ENCODE measurements at places on chromosomes 3 and 15.
A peak's percentile ranks its signal among the peaks of the same experiment; 100 is the strongest.

- peak; percentile 94 for DNase-seq
These were observed at the start of gene ARL8B for GRCh38 chr3:5122030-5122740. TSS of gene ARL8B (plus strand) at chr3:5122292. CDS start at chr3:5122466, 174 bp downstream.

GRCh38 chr15:99451484-99451883 lies 114.3 kb upstream of the MEF2A start:
- no peak for DNase-seq

- no peak for DNase-seq
These were observed 845.3 kb downstream of the MCTP2 start for GRCh38 chr15:95076678-95076990.

DNA sequence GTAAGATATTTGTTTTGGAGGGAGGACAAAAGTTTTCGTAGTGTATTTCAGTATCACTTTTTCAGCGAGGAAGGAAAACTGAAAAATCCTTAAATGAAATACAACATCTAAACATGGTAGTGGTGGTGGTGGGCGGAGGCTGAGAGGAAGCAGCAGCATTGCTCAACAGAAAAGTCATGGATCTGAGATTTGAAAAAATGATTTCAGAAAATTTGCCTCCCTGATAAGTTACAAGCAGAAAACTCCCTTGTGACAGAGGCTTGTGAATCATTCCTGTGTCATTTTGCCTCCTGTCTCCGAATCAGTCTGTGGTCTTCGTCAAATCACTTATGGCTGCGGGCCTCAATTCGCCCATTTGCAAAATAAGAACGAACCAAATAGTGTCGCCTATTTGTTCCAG lies 965 bp upstream of the CRBN start:
- no peak for DNase-seq

- DNase-seq: no peak
These were observed 152.7 kb upstream of the CDIN1 start for GRCh38 chr15:36426691-36427090.

DNA sequence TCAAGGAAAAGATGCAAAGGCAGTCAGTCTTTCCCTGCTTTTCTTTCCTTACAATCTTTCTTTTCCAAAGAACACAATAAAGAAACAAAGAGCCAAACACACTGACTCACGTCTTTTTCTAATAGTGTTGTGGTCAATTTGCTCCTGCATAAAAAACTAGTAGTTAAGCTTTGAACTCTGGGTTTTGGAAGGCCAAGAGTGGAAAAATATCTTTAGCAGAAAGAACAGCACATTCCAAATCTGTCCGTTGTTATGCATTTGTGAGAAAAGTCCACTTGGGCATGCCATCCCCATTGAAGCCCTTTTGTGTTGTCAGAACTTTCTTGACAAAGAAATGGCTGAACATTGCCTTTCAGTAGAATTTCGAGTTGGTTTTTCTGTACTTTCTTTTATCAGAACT lies 18.2 kb downstream of the COL8A1 start:
- no peak for DNase-seq

- DNase-seq: no peak
These were observed 23.1 kb downstream of the PLSCR5 start for GRCh38 chr3:146581951-146582467.

DNA sequence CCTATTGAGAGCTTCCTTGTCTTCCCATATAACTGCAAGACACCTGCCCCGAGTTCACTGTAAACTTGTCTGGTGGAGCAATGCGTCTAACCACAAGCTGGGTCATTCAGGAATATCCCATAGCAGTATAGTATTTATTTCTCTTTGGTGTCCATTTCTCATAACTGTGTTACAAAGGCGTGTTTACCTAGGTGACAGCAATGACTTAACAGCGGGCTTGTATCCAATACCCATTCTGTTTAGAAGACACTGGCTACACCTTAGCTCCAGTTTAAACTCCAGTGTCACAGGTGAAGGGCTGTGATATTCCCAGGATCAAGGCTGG lies 24.3 kb downstream of the ATP10A start:
- DNase-seq: no peak

GRCh38 chr3:130705501-130705900 lies 41.1 kb downstream of the PIK3R4 start:
- no peak for DNase-seq

DNA sequence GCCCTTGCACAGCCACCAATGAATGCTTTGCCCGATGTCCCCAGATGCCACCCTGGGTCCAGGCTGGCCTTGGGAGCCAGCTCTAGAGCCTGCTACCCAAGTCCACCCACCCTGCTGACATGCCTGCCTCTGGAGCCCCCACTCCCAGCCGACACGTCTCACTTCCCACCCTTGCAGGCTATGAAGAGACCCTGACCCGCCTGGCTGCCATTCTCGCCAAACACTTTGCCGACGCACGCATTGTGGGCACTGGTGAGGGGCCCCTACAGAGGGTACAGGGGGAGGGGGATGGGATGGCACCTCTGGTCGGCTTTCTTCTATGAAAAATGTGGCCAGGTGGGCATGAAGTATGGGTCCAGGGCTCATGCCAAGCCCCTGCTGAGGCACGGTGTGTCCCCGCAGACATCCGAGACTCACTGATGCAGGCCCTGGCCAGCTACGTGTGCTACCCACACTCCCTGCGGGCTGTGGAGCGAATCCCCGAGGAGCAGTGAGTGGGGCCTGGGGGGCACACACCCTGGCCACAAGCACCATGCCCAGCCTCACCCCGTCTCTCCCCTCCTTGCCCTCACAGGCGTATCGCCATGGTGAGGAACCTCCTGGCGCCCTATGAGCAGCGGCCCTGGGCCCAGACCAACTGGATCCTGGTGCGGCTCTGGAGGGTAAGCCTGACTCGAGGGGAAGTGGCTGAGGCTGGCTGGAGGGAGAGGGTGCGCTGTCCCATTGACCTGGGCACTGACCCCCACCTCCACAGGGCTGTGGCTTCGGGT lies 6.0 kb downstream of the AMIGO3 start:
- no peak for DNase-seq

DNA sequence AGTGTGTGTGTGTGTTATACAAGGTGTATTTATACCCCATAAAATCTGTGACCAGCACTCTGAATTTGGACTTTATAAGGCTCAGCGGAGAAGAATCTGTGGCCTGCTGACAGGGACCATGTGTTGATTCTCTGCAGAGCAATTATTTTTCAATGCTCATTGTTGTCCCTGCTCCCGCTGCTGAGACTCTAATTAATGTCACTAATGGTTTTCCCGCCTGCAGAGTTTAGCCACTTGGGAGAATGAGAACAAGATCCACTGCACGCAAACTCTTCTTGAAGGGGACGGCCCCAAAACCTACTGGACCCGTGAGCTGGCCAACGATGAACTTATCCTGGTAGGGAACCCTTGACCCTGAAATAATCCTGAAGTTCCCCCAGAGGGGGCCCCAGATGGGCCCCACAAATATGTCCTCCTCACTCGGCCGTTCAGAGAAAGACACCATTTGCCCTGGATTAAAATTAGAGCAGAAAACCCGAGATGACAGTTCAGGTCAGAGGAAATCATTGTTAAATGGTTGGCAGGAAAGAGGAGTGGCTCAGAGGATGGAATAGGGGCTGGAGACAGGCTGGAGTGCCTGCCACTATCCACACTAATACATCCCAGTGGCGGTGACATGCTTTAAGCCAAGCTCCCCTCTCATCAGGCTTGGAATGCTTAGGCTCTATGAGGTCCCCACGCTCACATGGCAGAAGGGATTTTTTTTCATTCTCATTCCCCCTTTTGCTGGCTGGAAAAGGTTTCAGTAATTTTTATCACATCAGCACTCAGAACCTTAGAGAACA lies 3.3 kb downstream of the CRABP1 start:
- DNase-seq: no peak

- no peak for DNase-seq
These were observed 30.4 kb upstream of the ALDH1A3 start for GRCh38 chr15:100849021-100849854.

DNA sequence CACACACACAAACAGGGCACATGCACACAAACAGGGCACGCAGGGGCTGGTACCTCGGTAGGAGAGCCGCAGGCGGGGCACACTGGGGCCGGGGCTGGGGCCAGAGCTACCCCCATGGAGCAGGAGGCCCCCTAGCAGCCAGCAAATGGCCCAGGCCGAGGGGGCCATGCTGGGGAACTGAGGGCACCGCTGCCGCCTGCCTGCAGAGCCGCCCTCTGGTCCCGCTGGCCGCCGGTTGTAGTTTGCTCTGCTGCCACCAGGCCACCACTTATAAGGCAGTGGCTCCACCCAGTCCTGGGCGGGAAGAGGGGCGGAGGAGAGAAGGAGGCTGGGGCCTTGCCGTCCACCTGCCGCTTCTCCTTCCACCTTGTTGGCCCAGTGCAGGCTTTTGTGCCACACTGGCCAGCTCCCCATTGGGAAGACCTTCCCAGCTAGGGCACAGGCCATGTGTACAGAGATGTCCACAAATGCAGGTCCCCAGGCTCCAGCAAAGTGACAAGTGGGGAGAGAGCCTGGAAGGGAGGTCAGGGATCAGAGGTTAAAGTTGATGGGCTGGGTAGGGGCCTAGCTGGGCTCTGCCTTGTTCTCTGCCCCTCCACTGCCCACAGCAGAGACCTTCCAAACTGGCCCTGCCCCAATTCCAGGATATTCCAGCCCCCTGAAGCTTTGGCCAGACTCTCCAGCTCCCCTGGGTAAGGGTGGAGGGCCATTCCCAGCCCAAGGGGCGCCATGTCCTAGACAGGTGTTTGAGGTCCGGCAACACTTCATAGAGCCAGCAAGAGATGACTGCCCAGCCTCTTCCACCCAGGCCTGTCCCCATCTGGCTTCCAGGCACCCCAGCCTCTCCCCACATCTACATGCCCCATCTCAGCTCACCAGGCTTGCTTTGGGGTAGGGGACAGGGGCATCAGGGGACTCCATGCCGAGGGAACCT lies at the start of gene SEMA3G:
Gene SEMA3G, minus strand, starts transcription at position 244 of the 934 bp plus-strand sequence. Its CDS starts 76 bp downstream, at position 168.
- peak; percentile 85 for DNase-seq

DNA sequence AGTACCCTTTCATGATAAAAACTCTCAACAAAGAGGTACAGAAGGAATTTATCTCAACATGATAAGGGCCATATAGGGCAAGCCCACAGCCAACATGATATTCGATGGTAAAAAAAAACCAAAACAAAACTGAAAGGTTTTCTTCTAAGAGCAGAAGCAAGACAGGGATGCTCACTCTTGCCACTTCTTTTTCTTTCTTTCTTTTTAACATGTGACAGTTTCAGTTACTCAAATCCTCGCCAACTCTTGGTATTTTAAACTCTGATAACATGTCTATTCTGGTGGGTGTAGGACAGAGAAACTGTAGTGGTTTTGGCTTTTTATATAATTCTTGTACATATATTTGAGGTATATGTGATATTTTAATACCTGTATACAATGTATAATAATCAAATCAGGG lies 74.0 kb upstream of the NMNAT3 start:
- DNase-seq: no peak

DNA sequence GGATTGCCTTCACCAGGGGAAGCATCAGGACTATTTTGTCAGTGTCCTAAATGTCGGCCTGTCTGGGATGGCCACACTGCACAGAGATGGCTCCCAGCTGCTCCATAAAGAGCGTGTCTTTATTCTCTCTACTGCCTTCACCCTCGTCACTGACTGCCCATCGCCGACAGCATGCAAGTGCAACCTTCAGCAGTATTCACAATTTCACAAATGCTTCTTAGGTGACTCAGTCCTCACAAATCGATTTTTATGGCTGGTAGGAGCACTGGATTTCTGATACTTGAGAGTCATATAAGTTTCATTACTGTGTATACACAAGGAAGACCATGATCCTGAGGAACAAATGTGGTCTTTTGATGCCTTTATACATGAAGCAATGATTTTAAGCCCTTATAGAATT lies 1.1 kb upstream of the SSUH2 start:
- peak; percentile 20 for DNase-seq

GRCh38 chr3:36904641-36905040 lies 40.2 kb downstream of the TRANK1 start:
- peak; percentile 33 for DNase-seq

DNA sequence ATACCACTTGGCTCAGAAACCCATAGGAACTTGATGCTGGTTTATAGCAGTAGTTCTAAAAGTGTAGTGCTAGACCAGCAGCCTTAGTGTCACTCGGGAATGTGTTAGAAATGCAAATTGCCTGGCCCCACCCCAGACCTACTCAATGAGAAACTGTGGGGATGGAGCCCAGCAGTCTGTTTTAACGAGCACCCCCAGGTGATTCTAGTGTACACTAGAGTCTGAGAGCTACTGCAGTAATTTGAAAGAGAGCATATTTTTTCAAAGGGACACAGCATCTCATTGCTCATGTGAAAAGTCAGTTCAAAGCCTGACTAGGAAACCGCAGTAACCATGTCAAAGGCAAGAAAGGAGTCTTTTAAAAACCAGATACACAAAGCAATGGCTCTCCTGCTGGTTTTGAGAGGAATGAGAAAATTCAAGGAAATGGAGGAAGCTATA lies 313.4 kb downstream of the SQOR start:
- no peak for DNase-seq

- DNase-seq: no peak
These were observed 10.9 kb downstream of the GNB5 start for GRCh38 chr15:52180196-52180835.

DNA sequence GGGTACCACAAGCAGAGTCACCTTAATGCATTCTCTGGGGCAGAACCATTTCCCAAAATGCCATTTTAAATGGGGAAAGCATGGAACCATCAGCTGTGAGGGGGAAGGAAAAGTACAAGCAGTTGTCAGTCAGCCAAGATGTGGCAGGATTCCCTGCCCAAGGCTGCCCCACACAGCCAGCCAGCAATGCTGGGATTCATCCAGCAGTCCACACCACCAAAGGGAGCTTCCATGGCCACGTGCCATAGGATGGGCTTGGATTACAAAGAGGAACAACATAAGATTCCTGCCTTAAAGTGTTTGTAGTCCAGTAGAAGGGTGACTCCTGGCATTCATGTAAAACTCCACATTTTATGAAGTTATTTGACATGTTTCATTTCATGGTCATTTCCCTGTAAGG lies 233.3 kb downstream of the SHOX2 start:
- no peak for DNase-seq

GRCh38 chr3:10511809-10512494 lies 6.6 kb upstream of the ATP2B2 start:
- no peak for DNase-seq

DNA sequence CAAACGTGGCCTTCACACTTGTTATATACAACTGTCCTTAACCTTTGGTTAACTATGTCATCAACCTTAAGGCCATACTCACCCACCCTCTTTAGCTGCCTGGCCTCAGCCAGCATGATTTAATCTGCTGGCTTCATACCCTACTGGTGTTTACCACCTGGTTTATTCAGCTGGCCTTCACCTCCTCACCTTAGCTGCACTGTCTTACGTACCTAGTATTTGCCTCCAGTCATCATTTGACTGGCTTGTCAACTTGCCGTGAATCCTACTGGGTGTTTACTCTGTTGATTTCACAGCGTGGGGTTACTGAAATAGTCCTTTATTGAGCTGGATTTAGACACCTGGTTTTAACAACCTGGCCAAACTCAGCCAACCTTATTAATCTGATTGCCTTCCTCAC lies 102.8 kb downstream of the IL12A start:
- no peak for DNase-seq

- peak; percentile 19 for DNase-seq
These were observed 6.7 kb upstream of the CALML4 start for GRCh38 chr15:68211656-68212320.

GRCh38 chr3:184467171-184467570 lies 87.3 kb downstream of the CHRD start:
- no peak for DNase-seq
